OCI-LY7 (cell line): ENCODE measurements at places on chromosomes 2 and 18. TPM values are rescaled to one million over a fixed set of nuclear protein-coding genes. Genes with fewer than 3 reads are reported as not detected.

DNA sequence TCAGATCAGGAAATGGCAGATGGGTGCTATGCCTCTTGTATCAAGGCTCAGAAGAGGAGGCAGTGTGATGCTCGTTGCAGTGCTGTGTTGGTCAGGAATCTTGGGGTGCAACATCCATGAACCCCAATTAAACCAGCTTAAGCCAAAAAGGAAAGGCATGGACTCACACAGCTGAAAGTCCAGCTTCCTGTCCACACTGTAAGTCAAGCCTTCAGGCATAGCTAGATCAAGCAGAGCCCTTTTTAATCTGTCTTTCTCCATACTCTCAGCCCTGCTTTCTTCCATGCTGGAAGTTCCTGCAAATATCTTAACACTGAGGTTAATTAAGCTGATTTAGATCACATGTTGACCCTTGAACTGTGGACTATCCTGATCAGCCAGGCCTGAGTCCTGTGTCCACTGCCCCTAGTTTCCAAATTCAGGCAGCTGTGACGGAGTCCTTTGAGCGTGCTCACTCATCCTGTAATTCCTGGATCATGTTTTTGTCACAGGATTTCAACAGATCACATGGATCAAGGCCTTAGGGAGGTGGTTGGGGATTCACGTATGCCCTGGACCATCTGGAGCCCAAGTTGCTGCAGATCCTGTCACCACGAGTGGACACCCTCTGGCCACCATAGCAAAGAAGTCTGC lies 4.5 kb upstream of the C2orf74 start:
- no peak for DNase-seq

DNA sequence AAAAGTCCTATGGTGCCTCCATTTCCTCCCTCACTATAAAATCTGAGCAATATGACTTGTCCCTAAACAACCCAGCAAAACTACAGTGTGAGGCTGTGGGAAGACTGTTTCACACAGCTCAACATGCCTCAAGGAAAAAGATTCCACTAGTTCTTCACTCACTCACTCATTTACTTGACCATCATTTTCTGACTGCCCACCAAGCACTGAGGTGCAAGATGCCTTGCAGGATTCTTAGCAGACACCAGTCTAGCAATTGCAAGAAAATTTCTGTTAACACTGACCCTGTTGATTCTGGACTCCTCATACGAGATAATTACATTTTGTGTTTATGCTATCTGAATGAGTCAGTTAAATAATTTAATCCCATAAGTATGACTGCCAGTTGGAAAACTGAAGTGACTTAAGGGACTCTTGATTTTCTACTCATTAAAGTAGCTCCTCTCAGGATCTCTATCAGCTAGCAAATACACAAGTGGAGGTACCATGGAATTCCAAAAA lies 51.9 kb upstream of the PCBP1 start:
- no peak for DNase-seq

DNA sequence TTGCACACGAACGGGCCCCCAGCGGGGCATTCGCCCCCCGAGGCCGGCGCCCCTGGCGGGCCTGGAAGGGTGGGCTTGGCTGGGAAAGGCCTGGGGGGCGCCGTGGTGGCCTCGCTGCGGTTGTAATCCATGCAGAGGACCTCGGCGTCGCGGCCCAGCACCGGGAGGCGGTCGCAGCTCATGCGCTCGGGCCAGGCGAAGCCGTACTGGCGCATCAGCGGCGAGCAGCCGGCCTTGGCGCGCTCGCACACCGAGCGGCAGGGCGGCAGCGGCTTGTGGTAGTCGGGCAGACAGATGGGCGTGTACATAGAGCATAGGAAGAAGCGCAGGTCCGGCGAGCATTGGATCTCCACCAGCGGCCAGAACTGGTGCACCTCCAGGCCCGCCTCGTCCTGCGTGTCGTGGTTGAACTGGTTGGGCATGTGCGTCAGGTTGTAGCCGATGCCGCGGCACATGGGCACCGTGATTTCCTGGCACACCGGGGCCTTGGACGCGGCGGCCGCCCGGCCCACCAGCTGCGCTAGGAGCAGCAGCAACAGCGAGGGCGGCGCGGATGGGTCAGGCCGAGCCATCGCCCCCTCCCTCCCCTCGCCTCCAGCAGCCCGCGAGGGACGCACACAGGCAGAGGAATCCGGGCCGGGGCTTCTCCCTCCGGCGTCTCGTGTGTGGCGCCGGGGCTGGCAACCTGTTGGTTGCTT lies 1.4 kb downstream of the FZD5 start:
- no peak for DNase-seq

GRCh38 chr2:44686561-44686960 lies 254.9 kb upstream of the SIX3 start:
- DNase-seq = no peak

DNA sequence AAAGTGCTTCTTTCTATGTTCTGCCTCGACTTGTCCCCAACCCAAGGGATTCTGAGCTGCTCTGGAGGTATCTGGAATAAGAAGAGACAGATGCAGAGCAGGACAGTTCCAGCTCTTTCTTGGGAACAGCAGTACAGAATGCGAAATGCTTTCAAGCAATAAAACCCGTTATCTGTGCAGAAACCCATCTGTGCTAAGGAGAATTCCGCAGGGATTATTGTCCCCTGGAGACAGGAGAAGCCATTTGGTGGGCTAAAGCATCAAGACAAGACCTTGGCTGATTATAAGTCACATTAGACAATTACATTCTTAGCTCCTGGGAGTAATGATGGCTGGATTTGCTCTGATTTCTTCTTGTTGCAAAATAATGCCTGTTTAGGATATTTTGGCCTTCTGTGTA lies 185.4 kb upstream of the GLI2 start:
- no peak for DNase-seq

- DNase-seq = peak; percentile 11
These were observed 44.9 kb downstream of the MALT1 start for GRCh38 chr18:58716060-58716756.

GRCh38 chr2:149741646-149742045 lies 154.1 kb upstream of the MMADHC start:
- no peak for DNase-seq

DNA sequence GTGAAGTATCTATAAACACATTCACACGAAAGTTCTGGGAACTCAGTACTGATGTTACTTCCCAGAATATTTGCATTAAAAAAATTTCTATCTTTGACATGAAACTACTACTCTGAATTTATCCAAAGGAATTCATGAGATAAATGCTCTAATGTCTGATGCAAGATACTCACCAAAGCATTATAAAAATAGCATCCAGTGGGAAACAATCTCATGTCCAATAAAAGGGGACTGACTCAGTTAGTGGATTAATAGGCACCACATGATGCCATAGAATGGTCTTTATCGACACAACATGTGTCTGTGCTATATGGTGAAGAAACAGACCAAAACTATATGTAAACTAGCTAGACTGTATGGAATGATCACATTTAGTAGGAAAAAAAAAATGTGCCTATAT lies 33.9 kb downstream of the LAMA3 start:
- no peak for DNase-seq

DNA sequence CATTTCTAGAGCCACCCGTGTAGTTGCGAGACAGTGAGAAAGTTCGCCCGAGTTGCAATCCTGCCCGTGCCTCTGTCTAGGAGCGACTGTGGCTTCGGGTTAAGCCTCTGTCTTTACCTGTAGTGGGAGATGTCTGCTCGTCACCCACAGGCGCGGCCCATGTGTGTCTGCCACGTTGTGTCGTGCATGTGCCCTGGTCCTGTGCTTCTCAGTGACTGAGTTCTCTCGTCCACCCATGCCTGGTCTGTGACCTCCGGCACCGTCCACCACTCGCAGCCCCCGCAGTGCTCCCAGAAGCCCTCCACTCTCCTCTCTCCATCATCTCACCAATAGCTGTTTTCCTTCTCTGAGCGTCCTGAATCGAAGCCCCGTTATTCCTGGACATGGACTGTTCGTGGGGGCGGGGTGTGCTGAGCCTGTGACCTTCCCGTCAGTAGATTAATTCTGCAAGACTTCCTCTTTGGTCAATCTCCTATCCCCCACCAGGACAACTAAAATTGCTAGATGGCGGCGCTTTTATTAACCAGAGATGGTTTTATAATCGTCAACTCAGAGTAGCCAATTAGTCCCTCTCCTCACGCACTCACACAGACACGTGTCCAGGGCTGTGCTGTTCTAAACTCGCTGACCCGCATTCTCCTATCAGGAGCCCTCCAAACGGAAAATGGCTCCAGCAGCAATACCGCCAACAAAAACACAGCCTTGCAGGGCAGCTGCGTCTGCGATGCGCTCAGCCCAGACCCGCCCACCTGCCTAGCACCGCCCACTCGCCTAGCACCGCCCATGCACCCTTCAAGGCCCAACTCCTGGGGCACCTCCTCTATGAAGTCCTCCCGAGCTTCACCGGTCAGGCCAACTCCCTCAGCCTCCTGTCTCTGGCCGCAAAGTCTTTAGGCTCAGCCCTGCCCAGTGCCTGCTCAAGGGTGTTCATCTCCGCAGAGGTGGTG lies 119.4 kb downstream of the TWIST2 start:
- no peak for DNase-seq

DNA sequence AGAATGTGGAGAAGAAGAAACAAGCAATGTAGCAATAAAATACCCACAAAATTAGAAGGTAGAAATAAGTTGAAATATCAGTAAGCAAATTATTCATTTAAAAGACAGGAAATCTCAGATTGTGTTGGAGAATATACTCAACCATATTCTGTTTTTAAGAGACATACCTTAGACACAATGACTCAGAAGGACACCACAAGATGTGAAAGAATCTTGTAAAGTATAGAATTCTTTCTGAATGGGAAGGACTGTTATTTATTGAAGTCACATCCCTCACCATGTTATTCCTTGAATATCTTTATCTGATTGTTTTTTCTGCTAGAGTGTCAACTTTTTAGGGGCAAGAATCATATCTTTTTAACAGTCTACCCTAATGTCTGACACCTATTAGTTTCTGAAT lies 50.4 kb downstream of the CTAGE1 start:
- DNase-seq = no peak

DNA sequence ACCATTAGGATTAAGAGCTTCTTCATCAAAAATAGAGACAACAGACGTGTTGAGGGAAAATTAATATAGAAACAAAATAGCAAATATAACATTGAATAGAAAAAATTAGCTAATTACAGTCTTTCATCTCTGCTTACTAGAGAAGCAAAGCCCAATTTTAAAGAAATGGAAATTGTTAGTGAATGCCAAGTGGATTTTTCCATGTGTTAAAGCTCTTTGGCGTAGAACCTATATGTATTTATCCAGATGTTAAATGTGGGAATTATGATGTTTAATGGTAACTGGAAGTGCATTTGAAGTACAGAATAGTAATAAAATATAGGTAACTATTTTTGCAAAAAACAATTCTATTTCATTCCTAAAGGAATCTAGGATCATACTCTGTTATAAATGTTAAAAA lies 212.0 kb upstream of the COL3A1 start:
- no peak for DNase-seq

DNA sequence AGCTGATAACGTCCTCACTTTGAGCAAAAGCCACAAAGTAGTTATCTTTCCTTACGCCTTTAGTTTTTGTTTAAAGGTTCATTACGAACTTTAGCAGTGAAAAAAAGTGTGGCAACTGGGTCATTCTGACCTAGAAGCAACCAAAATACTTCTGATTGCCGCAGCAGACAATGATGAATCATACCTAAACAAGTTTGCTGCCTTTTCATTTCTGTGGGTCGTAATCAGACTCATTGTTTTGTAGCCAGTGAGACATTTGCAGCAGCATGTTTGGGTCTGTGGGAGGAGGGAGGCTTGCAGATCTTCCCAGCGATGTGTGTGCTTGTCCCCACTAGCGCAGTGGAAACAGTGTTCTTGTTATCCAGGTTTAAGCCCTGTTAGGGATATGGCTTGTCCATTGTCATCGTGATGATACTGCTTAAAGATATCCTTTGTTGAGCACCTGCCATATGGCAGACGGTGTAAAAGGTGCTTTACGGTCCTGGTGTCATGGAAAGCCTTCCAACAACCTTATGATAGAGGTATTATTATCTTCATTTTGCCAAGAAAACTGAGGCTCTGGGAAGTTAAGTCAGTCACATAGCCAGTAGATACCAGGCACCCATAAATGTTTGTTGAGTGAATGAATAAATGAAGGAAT lies 1.3 kb upstream of the GREB1 start:
- DNase-seq = no peak

DNA sequence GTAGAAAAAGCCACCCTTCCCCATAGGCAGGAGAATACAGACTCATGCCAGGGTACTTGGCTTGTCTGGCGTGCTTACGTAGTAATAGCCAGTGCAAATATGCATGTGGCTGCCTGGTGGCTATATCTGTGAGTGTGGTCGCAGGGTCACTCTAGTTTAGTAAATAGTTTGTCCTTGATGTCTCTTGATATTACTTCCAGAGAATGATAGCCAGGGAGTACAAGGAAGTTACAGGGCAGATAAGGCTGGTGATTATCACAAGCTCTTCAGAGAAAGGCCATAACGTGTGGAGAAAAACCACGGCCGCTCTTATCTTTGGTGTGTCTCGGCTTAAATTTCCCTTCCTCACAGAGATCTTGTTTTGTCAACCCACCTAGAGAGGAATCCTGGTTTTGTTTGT lies 54.3 kb upstream of the SLC39A10 start:
- no peak for DNase-seq

- no peak for DNase-seq
These were observed 621.8 kb downstream of the LRP1B start for GRCh38 chr2:141508806-141509595.

GRCh38 chr2:12052796-12053195 lies 306.4 kb downstream of the LPIN1 start:
- no peak for DNase-seq

GRCh38 chr18:47605093-47605492 lies 325.4 kb downstream of the SMAD2 start:
- DNase-seq = no peak

DNA sequence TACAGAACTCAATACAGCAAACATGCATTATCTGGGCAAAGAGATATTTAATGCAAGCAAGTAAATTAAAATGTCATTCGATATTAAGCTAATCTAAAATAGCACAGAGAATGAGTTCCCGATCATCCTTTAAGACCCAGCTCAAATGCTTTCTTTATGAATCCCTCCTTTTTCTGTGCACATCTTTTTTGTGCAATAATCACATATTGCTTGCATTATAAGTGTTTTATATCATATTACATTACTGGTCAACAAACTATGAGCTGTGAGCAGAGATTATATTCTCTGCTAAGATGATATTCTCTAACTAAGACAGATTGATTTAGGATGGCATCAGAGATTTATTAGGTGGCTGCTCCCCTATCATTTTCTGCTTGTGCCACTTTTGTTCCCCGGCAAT lies 146.1 kb downstream of the ERBB4 start:
- no peak for DNase-seq

Gene CENPO
- 59.2 and 65.1 TPM in 2 replicates for total RNA-seq

Gene SLC39A6
- 11.2 and 13.7 TPM in 2 replicates for total RNA-seq

Gene ALLC
- not detected in 2 replicates for total RNA-seq

Gene MIB1
- total RNA-seq = 81.6 and 84.5 TPM in 2 replicates

Gene MEP1B
- not detected in 2 replicates for total RNA-seq

Gene MBD1
- total RNA-seq = 44.1 and 47.3 TPM in 2 replicates

Gene ASXL3
- 2.6 and 3.9 TPM in 2 replicates for total RNA-seq

Gene ABCG5
- total RNA-seq = not detected in 2 replicates

Gene MYO5B
- total RNA-seq = not detected in 2 replicates
